ENCODE measurements at places on chromosomes 11 and 22.

GRCh38 chr22:47280301-47280700 is 517.9 kb downstream of the TBC1D22A start:
- ATAC-seq = no peak

- ATAC-seq = no peak
Measured at GRCh38 chr22:23306438-23306921, 126.2 kb downstream of the BCR start.

DNA sequence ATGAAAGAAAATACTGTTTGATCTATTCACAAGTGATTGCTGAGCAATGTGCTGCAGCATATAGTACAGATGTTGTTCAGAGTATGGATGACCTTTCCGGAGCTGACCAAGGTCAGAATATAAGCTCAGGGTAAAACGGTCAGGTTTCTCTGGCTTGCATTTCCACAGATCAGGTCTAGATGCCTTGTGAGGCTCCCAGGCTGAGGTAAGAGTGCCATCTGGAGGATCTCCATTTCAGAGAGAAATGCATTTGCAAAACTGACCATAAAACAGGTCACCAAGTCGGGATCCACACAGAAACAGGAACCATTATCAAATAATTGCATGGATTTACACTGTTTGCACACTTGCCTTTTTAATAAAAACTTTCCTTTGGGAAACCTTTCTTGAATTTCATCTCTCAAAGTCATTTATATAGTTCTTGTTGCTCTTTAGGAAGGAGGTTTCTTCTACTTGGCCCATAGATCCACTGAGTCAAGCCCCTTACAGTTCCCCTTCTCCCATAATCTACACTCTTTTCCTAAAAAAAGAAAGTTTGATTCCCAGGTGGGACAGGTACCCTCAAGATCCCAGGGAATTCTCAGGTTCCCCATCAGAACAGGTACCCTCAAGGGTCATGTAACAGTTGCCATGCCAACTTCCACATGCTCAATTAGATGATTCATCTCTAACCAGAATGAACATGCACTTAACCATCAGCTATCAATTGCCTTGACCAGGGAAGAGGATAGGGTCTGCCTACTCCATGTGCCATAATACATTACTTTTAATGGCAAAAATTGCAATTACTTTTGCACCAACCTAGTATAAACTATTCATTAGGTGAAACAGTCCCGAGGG is 25.0 kb upstream of the TMPRSS5 start:
- no peak for ATAC-seq

- no peak for ATAC-seq
Measured at GRCh38 chr22:45976254-45977002, 534 bp downstream of the WNT7B start.

GRCh38 chr11:29656597-29656996 is 360.2 kb downstream of the KCNA4 start:
- no peak for ATAC-seq

- ATAC-seq = no peak
Measured at GRCh38 chr11:78156127-78156844, 16.9 kb upstream of the ALG8 start.

DNA sequence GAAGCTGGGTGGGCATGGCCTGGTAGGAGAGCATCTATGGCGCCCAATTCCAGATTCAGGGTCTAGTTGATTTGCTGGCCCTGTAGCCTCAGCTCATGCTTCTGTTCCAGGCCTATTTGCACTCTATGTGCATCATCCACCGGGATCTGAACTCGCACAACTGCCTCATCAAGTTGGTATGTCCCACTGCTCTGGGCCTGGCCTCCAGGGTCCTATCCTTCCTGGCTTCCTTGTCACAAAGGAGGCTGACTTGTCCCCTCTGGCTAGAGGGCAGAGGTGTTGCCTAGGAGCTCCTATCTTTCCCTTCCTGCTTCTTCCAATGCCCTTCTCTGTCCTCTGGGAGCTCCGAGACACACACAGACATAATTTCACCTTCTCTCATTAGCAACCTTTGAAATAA is 21.3 kb downstream of the PIK3IP1 start:
- ATAC-seq = no peak

DNA sequence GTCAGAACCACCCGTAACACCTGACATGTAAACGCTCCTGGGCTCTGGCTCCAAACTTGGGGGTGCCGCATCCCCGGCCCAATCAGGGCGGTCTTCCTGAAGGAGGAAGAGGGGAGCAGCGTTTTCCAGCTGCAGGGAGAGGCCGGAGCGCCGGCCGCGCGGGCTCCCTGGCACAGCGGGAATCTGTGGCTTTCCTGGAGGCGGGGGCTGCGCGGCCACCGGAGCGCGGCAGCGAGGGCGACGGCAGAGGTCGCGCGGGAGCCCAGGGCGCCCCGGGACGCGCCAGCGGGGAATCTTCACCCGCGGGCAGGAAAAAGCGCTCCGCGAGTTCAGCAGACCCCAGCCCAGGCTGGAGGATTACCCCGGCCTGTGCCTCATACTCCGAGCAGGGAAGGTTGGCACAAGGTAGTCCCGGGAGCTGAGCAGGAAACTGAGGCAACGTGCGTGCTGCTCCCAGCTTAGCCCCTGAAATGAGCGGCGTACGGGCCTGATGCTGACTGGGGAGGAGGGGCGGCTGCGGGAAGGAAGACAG is 600 bp upstream of the ESAM start:
- ATAC-seq = peak; percentile 49

GRCh38 chr22:17754233-17754925 is 19.9 kb downstream of the BID start:
- ATAC-seq = peak; percentile 66

GRCh38 chr11:46254133-46254491 is 23.4 kb upstream of the CREB3L1 start:
- ATAC-seq = no peak

DNA sequence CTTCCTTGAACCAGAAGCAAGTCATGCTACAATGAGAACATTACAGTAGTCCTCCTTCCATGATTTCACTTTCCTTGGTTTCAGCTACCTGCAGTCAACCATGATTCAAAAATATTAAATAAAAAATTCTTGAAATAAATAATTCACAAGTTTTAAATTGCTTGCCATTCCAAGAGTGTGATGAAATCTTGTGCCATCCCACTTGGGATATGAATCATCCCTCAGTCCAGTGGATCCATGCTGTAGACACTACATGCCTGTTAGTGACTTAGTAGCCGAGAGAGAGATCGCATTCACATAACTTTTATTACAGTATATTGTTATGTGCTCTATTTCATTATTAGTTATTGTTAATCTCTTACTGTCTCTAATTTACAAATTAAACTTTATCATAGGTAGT is 6.0 kb downstream of the HOATZ start:
- ATAC-seq = no peak

DNA sequence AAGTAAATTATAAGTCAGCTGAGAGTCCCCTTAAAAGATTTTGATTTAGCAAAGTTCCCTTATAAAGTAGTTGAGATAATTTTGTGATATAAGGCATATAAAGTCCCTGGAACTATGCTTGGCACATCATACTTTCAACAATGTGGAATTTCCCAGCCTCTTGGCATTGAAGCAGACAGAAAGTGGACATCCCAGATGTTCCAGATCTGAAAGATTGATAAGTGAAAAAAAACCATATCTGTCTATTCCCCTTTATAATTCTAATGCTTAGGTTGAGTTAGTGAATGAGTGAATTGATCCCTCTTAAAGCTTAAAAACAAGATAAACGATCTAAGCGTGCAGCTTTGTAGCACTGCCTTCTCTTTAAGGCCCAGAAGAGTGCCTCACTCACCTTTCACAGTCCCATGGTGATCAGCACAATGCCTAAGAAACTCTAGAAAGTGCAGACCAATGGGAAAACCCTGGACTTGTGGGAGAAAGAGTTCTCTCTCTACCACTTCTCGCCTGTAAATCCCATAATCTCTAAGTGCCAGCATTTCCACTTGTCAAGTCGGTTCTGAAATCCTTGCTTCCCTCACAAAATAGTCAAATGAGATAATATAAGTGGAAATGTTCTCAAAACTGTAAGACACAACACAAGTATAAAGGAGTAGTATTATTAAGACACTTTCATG is 17.8 kb downstream of the FIBIN start:
- no peak for ATAC-seq

DNA sequence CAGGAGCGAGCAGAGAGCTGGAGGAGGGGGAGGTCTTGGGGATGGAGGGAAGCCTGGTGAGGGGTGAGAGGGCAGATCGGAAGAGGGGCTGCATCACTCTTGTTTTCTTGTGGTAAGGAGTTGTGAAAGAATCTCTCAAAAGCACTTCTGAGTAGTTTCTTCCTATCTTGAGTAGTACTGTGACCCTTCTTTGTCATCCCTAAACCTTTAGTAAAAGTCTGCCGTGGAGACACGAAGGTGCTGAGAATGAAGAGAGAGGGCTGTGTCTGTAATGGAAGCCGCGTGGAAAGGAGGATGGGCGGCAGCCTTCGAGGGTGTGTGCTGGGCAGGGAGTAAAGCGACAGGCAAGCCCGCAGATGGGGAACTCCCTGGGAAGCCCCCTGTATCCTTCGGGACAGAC is 237.8 kb downstream of the TBC1D22A start:
- ATAC-seq = peak; percentile 49

DNA sequence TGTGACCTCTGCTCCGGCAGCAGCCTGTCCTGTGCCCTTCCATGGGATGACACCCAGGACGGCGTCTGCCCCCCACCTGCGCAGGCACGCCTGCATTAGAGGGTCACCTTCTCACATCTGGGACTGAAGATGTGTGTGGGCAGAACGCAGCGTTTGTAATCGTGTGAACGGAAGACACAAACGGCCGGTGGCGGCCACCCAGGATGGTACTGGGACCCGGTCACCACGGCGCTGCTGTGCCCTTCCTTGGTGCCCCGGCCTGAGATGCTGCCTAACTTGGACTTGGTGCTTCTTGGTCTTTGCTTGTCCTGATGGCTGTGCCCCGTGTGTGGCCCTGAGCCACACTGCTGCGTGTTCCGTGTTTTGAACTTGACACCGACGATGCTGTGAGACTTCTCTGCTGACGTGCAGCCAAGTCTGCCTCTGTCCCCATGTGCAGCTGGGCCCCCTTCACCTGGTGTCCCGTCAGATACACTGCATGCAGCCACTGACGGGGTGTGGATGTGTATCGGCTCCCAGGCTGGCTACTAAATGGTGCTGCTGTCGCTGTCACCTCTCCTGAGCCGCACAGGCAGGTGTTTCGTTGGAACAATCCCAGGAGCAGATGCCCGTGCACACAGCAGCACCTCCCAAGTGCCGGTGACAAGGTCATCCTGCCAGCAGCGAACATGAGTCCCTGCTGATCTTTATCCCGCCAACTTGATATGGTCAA is 21.4 kb downstream of the YPEL1 start:
- no peak for ATAC-seq

- no peak for ATAC-seq
Measured at GRCh38 chr22:46686221-46687047, 51.6 kb downstream of the CERK start.

DNA sequence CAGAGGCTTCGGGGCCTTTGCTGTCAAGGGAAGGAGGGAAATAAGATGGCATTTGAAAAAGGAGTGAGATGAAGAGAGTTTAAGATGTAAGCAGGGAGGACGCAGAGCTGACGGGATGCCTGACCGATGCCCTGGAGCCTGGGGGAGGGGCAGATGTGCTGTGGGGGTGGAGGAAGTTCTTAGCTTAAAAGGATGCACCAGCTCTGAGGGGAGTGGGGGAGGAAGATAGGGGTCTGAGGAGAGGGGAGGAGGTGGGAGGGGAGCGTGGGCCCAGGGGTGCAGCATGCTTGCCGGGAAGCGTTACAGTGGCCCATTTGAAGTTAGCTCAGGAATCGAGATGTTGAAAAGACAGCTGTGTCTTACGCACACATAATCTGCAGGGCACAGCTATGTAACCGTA is 56.3 kb downstream of the RPS6KA4 start:
- no peak for ATAC-seq

DNA sequence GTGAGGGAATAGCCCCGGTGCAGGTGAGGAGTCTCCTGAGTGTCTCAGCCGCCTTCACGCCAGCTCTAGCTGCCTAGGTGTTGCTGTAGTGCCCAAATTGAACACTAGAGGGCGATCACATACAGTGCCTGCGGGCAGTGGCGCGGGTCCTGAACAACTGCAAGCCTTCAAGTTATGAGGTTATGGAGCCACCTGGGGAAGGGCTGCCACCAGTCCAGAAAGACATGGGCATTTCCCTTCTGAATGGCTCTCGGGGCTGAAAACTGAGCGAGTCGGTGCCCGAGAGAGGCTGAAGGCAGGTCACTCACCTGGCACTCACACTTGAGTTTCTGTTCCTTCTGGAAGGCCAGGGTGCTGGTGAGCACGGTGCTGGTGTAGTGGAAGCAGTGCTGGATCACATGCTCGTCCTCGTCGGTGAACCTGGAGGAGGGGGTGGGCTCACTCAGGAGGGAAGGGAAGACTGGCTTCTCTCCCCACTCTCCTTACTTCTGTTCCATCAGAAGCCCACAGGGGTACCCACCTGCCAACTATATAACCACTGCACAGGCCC is 88.4 kb downstream of the PDE2A start:
- ATAC-seq = peak; percentile 79

- ATAC-seq = no peak
Measured at GRCh38 chr11:66146074-66146473, 76.0 kb downstream of the PACS1 start.

DNA sequence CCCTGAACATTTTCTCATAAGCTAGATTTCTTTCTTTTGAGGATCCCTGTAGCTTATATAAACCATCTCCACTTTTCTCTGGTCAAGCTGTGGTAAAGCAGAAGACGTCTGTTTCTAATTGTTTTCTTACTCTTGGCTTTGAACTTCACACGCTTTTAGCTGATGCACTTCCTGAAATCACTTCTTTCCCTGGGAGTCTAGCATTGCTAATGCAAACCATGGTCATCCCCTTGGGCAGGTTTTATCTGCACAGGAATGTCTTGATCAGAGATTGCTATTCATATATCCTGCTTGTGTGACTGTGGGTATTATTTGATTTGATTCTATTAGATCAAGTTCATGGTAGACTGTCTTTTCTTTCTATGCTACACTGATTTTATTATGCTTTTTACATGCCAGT is 199.2 kb upstream of the POU2AF2 start:
- no peak for ATAC-seq

- ATAC-seq = no peak
Measured at GRCh38 chr11:96384156-96384555, 5.6 kb downstream of the CCDC82 start.

DNA sequence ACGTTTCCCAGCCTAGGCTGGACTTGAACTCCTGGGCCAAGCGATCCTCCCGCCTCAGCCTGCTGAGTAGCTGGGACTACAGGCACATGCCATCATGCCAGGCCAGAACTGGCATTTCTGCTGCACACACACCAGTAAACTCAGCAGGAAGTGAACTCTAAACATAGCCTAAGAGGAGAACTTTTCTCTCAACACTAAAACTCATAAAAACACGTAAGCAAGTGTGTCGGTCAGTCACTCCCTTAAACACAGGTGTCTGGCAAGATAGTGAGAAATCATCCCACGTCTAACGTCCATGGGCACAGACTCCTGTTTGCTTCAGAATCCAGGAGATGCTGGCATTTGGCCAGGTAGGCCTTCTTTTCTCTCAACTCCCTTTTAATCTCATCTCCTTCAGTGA is 104.8 kb downstream of the RPL27A start:
- ATAC-seq = no peak

Data from activated T-helper 17 cell treated with anti-CD3 and anti-CD28 coated beads, Interleukin-2, amount 50 U/mL, for 72 hours (primary cell).